Effector CD4-positive, alpha-beta T cell (primary cell): ENCODE measurements at places on chromosomes 6 and 20.

DNA sequence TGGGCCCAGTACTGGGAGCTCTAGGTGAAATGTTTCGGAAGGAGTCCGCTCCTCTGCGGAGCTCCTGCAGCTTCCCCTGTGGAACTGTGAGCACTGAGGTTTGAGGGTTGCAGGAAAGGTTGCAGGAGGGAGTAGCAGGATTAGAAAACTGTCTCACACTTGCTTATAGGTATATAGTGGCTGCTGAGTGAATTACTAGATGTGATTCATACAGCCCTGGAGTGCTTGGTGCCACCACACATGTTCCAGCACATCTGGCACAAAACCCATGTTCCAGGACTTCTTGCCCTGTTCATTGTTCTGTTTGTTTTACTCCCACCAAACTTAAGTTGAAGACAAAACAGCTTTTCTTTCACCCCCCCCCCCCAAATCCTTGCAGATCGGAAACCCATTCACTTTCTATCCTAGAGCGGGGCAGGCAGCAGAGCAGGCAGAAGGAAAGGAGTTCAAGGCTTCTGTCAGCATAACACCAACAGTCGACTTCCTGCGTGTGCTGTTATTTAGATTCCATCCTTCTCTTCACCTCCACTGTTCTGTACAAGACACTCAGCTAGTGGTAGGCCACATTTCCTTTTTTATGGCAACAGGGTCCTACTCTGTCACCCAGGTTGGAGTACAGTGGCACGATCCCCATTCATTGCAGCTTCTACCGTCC, 669 bp upstream of the PEX6 start:
- no peak for DNase-seq

DNA sequence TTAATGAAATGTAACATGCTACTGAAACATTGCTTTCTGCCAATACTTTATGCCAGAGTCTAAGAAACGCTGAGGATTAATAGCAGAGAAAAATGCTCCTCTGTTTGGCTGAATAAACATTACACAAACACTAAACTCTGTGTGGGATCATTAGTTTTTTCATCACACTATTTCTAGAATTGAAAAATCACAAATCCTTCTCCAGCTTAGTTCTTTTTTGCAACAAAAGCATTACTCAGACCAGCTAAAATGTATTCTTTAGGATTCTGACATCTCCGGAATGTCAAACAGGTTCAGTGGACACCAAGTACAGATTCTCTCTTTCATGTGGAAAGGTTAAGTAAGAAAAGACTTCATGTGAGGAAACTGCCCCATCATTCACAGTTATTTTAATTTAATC, 226.9 kb downstream of the SIM1 start:
- no peak for DNase-seq

DNA sequence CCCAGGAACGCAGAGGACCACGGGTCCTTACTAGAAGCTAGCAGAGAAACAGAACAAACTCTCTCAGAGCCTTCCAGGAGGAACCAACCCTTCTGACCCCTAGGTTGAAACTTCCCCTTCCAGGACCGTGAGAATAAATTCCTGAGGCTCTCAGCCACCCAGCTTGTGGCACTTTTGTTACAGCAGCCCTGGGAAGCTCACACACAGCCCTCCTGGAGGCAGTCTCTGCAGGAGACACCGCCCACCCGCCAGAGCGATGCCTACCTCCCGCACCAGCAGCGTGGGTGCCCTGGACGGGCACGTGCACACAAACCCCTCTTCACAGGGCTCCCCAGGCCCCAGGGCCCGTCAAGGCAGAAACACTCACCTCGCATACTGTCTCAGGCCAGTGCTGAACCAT, 4.2 kb downstream of the RNASET2 start:
- DNase-seq, result no peak

GRCh38 chr20:3000852-3001523, 42.4 kb upstream of the GNRH2 start:
- DNase-seq, result no peak

GRCh38 chr6:138107078-138107751, at the start of gene PERP:
Gene PERP, minus strand, starts transcription at chr6:138107419. Its CDS starts 79 bp downstream, at chr6:138107340.
- peak; percentile 64 for DNase-seq

DNA sequence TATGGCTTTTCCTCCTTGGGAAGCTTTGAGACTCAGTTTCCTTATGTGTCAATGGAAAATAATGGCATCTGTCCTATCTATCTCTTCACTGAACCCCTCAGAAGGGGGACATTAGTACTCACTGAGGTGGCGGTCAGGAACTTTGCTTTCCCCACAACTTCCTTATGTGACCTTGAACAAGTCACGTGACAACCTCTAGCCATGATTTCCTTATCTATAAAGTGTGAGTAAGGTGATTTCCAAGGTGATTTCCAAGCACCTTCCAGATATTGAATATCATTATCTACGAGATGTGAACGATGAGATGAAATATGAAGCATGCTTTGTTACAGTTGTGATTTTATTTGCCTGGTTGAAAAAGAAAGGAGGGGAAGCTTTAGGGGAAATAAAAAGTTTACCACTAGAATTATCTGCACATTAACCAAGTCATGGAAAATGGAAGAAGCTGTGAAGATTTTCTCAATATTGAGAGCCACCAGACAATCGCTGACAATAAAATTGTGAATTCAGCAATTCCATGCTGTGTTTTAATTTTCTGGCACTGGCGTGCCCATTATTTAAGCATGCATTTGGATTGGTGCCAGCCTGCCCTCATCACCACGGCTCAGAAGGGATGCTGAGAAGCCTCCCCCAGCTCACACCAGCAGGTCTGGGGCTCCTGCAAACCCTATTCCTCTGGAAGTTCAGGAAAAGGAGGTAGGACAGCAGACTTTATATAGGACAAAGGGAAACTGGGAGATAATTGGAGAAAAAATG, 255.3 kb downstream of the CD83 start:
- DNase-seq, result no peak

DNA sequence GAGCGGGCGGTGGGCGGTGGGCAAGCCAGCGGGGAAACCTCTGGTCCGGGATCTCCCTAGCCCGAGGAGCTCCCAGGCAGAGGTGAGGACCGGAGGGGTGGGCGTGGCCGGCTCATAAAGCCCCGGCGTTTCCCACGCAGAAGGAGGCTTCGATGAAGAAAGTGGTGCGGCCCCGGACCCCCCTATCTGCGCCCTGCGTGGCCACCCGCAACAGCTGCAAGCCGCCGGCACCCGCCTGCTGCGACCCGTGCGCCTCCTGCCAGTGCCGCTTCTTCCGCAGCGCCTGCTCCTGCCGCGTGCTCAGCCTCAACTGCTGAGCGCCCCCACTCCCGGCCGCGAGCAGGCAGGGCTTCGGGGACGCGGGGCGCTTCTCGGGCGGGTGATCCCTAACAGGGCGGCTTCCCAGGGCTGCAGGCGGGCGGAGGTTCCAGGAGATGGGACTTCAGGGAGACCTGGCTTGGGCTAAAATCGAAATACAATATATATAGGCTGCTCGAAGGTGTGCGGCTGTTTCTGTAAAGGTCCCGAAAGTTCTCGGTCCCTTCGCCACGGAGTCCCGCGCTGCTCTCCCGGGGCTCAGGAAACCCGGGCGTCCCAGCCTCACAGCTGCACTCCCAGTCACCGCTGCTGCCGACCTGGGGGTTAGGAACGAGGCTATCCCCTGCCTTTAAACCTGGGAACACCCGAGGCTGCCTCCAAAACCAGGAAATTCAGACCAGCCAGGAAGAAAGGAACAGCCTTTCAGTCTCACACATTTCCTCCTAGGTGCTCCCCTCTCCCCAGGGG, 27.8 kb downstream of the ASIP start:
- no peak for DNase-seq

DNA sequence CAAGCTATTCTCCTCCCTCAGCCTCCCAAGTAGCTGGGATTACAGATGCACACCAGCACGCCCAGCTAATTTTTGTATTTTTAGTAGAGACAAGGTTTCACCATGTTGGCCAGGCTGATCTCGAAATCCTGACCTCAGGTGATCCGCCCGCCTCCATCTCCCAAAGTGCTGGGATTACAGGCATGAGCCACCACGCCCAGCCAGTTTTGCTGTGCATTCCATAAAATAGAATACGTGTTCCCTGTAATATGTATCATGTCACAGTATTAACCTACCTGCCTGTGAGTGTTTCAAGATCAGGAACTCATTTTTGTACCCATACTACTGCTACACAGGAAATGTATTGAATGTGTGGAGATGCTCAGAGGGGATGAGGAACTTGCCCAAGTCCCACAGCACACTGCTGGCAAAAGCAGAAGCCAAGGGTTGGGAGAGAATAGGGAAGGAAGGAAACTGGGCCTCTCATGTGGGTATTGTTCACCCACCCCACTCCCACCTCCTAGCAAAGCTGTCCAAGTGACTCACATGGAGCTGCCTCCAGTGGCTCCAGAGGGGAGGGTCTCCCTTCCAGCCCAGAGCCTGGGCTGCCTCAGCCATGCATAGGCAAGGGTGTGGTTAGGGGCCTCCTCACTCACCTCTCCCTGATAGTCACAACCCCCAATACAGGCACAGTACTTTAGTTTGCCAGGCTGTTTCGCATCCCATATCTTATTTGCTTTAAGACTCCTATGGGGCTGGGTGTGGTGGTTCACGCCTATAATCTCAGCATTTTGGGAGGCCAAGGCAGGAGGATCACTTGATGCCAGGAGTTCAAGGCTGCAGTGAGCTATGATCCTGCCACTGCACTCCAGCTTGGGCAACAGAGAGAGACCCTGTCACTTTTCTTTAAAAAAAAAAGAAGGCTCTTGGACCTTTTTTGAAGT, 9.4 kb downstream of the HM13 start:
- no peak for DNase-seq

DNA sequence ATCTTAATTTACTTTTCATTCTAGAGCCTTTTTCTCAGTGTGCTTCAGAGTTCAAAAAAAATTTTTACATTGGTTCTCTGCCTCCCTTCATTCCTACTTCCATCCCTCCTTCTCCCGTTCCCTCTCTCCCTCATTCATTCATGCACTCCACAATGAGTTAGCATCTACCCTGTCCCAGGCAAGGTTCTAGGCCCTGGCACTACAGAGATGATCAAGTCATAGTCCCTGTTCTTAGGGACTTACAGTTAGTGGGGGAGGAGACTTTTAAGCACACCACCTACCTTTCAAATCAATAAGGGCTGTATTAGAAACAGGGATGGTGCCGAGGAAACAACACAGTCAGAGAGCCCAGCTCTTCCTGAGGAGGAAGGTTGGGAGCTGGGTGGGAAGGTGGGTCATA, 40.3 kb downstream of the MAP3K5 start:
- DNase-seq, result no peak

DNA sequence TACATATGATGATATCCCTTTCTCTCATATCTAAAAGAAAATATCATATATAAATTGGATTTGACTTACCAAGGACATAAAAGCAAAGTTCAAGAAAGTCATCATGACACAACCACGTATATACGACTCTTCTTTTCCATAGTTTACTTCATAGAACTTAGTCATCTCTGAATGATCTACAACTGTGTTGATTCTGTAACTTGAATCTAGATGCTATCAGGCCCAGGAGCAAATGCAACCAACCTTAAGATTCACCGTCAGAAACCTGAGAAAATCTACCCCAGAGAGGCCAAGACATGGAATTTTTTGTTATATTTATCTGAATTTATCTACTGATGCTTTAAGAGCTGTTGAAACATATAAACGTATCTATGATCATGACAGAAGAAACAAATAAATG, 165.6 kb downstream of the PDE10A start:
- DNase-seq, result no peak

- no peak for DNase-seq
Measured at GRCh38 chr6:7467007-7467897, 74.2 kb upstream of the DSP start.

DNA sequence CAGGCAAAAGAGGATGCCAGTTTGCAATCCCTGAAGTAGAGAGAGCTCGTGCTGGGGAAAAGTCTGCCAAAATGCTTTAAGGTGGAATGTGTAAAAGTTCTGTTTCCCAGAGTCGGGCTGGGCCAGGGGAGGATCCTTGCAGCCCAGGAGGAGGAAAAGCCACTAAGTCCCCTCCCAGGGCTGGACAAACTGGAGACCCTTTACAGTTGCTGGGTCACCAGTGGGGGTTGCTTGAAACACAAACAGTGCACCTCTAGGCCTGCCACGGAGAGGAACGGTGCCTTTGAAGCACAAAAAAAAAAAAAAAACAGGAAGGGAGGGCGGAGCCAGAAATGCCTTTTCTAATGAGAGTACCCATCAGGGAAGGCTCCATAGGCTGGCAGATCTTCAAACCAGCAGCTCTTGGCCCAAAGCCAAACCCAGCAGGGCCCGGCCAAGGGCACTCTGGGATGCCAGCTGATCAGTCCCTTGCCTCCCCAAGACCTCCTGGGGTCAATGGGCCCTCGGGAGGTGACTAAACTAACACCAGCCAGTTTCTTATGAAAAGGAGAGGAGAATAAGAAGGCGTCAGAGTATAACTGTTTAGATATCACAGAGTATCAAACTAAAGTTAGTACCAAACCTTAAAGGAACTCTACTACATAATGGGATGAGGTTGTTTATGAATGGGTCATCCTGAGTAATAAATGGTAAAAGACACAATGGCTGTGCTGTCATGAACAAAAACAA, 23.7 kb downstream of the HLA-A start:
- DNase-seq, result peak; percentile 50

DNA sequence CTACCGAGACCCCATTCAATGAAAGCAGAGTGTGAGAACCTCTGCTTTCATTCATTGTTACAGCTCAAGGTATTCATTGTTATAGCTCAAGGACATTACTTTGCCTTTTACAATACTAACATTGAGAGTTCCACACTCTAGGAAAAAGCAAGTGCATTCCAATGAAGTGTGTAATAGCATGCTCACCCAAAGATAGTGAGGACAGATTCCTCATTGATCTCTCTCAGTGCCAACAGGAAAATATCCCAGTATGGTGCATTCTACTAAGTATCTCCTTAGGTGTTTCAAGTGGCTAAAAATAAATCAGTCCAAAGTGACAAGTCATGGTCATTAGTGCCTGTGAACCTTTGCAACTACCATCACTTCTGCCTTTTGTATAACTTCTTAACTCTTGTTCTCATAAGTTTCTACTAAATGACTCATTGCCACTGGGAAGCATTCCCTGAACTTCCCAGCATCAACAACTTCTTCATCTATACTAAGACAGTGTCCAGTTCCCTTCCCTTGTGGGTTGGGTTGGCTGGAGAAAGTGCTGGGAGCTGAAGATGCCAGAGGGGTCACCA, 140.7 kb upstream of the STXBP5 start:
- no peak for DNase-seq

- no peak for DNase-seq
Measured at GRCh38 chr6:51949526-51949925, 137.9 kb downstream of the PKHD1 start.

GRCh38 chr6:52605610-52606185, 28.8 kb upstream of the TRAM2 start:
- DNase-seq, result no peak

DNA sequence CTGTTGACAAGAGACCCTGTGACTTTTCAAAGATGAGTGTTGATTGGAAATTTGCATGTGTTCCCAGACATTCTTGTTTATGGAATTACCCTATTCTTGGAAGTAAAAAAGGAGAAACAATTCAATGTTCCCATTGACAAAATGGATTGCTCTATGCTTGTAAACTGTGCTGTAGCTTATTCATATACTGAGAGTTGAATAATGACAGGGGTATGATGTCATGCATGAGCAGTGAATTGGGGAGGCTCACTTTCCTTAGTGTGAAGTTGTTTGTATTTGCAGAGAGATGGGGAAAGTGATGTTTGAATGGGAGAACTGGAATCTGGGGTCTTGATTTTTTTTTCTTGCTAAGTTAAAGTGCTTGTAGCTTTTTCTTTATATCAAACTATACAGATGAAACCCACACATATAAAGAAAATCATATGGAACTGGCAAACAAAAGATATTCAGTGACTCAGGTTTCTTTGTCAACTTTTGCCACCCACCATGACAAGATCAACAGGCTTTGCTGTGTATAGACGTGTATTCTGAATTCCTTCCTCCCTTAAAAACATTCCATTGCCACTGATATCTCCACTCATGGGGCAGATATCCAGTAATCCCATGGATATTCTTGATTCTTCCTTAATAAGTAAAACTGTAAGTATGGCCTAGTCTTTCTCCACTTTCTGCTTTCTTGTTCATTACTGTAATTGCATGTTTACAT, 97.8 kb upstream of the JAG1 start:
- DNase-seq, result no peak
